Amniotic stem cell (primary cell): ENCODE measurements at places on chromosomes 5 and 9.

- no peak for DNase-seq
Measured at GRCh38 chr9:136174779-136175615, 29.9 kb downstream of the LHX3 start.

GRCh38 chr5:127096328-127096993 lies 23.2 kb upstream of the C5orf63 start:
- no peak for DNase-seq

DNA sequence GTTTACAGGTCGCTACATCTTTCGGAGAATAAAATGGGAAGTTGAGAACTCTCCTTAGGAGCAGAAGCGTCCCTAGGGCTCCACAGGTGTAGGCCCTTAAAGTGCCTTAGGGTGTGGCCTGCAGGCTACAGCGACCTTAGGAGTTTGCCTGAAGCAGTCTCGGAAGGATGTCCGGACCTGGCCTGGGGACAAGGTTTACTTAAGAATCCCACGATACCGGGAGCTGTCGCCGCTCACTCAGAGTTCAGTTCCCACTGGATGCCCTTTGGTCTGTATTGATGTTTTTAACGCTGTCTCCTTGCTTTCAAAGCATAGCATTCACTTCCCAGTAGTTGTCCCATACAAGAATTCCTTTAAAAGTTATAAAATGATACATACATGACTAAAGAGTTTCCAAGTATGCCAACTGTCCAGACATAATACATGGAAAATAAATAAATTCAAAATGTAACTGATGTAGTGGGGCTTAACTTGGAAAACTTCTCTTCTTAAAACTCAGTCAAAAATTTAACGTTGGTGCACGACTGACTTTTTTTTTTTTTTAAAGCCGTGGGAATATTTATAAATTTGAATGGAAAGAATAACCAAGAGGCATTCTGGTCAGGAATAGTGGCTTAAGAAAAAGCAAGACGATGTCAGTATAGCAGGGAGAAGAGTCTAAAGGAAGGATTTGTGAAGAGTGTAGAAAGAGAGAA lies 848 bp downstream of the RAD50 start:
- no peak for DNase-seq

GRCh38 chr5:175736652-175737051 lies 78.8 kb downstream of the HRH2 start:
- DNase-seq, result no peak

DNA sequence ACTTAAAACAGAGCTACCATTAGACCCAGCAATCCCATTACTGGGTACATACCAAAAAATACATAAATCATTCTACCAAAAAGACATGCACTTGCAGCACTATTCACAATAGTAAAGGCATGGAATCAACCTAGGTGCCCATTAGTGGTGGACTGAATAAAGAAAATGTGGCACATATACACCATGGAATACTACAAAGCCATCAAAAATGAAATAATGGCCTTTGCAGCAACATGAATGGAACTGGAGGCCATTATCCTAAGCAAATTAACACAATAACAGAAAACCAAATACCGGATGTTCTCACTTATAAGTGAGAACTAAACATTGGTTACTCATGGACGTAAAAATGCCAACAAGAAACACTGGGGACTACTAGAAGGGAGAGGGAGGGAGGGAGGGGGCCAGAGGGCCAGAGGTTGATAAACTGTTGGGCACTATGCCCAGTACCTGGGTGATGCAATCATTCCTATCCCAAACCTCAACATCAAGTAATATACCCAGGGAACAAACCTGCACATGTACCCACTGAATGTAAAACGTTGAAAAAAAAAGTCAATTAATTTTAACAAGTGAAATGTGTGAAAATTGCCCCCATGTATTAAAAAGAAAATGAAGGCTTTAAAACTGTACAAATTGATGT lies 24.5 kb upstream of the GPR150 start:
- no peak for DNase-seq

- no peak for DNase-seq
Measured at GRCh38 chr5:127647361-127647958, 1.4 kb upstream of the CTXN3 start.

DNA sequence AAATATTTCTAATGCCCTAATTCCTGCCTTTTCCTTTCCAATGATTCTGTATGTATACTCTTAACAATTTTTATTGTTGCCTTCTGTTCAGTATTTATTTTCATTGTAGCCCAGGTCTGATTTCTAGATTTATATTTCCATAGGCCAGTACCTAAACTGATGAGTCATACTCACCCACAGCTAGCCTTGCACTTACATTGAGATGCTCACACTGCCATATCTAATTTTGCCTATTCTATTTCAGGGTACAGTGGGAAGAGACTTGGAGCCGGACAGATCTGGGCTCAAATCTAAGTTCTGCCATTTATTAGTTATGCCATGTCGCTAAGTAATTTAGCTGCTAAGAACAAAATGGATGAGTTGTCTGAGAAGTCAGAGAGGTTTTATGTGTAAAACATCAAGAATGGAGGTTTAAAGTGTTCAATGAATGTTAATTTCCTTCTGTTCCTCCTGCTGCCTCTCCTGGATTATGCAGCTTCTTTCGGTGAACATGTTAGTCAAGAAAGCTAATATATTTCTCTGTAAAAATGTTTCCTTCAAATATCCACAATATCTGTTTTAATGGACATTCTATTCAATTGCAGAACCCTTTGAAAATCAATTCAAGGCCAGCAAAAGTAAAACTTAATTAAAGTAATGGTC lies 62.3 kb upstream of the CDK5RAP2 start:
- no peak for DNase-seq
